HEK293T (cell line): ENCODE measurements at places on chromosomes 4 and X.
A peak's percentile ranks its signal among the peaks of the same experiment; 100 is the strongest.

DNA sequence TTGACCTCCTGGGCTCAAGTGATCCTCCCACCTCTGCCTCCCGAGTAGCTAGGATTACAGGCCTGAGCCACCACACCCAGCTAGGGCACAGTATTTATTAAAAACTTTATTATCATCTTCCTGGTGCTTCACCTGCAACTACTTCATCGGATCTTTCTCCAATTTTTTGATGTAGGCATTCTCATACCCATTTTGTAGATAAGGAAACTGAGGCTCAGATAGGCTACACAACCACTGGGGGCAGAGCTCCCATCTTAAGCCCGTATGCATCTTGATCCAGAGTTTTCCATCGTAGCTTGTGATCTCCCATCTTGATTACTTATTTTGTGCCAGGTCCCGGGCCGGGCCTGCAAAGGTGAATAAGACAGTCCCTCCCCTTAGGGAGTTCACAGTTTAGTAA lies 68.1 kb upstream of the BCOR start:
- no peak for DNase-seq

DNA sequence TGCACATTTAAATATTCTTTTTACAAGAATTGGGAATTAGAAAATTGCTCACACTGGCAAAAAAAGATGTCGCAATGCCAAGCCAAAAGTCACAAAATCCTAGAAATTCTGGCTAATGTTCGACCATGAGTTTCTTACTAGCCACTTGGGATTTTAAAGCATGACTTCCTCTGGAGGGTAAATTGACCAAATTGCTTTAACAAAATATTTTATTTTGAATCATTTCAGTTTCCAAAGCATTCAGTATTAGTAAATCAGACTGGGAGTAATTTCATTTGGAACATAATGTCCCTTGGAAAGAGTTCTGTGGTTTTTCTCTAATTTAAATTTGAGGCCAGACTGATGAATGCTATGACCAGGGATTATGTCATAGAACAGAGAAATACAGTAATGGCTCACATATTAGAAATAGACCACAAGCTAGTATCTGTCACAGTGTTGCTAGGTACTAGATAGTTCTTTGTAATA lies 7.6 kb upstream of the CXCL5 start:
- DNase-seq, result no peak

DNA sequence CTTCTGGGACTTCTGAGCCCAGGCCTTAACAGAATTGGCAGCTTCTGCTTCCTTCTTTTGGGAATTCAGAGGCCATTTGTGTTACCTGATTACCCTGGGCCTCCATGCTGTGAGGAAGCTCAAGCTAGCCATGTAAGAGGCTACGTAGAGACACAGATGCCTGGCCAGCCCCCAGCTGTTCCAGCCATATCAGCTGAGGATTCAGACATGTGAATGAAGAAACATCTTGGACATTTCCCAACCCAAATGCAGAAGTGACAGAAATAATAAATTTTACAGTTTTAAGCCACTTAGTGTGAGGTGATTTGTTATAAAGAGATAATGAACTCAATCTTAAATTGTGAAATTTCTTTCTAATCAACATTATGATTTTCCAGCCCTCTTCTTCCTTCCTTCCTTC lies 18.7 kb upstream of the ZNF827 start:
- no peak for DNase-seq

GRCh38 chrX:15856636-15857035 lies 2.0 kb upstream of the AP1S2 start:
- no peak for DNase-seq

- DNase-seq, result no peak
Measured at GRCh38 chr4:14049946-14050345, 422.4 kb upstream of the BOD1L1 start.

DNA sequence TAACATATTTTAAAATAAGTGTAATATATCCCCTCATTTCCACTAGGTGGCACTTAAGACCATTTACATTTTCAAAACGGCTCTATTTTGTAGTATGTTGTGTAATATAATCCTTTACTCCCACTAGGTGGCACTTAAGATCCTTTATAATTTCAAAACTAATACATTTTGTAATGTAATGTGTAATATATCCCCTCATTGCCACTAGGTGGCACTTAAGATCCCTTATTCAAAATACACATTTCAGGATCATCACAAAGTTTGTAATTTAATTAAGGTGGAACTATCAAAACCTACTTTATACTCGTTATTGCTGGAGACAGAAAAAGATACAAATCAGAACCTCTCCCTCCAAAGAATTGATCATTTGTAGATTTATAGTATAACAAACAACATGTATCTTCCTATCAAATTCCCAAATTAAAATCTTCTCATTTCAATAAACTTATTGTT lies 132.5 kb downstream of the ARHGAP6 start:
- peak; percentile 35 for DNase-seq

DNA sequence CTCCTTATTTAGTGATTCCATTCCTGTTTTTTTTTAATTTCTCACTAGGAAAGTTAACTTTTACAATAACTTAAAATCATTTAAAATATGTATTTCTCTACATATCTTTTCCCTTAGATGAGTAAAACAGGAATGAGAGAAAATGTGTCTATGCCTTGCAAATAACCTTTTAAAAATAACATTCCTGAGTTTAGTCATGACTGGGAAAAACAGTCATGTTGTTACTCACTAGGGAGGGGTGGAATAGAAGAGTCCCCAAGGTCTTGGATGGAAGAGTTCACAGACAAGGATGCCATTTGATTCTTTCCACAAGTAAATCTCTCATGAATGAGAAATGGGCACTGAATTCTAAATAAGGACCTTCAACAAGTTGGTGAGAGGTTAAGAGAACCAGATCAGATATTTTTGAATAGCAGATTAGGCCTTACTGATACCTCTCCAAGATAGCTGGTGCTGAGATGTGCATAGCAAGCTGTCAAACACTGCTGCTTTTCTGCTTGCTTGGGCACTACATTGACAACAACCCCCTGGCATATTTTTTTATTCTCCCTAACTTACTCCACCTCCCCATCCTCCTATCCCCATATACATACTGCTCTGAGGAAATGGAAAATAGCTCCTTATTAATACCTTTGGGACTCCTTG lies 25.1 kb downstream of the UGDH start:
- DNase-seq, result no peak

GRCh38 chr4:10917566-10917965 lies 233.0 kb upstream of the CLNK start:
- DNase-seq, result no peak

GRCh38 chr4:41525129-41525528 lies 12.8 kb upstream of the LIMCH1 start:
- DNase-seq, result no peak

DNA sequence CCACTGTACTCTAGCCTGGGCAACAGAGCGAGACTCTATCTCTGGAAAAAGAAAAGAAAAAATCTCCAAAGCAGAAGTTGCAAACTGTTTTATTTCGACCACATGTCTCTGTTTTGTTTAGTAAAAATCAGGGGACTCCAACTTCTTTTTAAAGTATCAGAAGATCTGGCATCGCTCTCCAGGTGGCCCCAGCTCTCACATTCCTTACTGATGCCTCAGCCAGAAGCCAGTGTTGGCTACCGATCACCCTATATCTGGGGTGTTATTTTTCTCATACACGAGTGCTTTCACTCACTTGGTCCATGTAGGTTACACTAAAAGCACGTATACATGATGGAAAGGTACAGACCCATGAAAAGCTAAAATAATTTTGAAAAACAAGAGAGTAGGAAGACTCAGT lies 8.3 kb downstream of the MPP1 start:
- no peak for DNase-seq

DNA sequence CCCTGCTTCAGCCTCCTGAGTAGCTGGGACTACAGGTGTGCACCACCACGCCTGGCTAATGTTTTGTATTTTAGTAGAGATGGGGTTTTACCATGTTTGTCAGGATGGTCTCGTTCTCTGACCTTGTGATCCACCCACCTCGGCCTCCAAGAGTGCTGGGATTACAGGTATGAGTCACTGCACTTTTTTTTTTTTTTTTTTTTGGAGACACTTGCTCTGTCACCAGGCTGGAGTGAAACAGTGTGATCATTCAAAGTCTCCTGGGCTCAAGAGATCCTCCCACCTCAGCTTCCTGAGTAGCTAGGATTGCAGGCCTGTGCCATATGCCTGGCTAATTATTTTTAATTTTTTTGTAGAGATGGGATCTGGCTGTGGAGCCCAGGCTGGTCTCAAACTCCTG lies 338.8 kb downstream of the PPP3CA start:
- DNase-seq, result no peak

- no peak for DNase-seq
Measured at GRCh38 chr4:123433976-123434375, 37.4 kb downstream of the SPRY1 start.

GRCh38 chrX:2342874-2343273 lies 157.9 kb downstream of the DHRSX start:
- DNase-seq, result no peak

DNA sequence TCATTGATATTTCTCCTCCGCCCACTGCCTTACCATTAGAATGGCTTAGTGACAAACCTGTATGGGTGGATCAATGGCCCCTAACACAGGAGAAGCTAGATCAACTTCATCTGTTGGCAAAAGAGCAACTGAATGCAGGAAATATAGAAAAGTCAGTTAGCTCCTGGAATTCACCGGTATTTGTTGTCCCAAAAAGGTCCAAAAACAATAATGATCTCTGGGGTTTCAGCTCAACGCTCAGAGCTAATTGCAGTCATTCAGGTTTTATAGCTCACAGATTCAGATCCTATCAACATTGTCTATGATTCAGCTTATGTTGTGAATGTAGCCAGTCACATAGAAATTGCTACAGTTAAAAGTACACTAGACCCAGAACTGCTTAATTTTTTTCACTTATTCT lies 124.0 kb upstream of the ZCCHC13 start:
- DNase-seq, result no peak

- DNase-seq, result peak; percentile 39
Measured at GRCh38 chrX:152912106-152912505, 14.2 kb downstream of the ZNF185 start.

- DNase-seq, result no peak
Measured at GRCh38 chr4:8319731-8320385, 50.3 kb downstream of the HTRA3 start.

DNA sequence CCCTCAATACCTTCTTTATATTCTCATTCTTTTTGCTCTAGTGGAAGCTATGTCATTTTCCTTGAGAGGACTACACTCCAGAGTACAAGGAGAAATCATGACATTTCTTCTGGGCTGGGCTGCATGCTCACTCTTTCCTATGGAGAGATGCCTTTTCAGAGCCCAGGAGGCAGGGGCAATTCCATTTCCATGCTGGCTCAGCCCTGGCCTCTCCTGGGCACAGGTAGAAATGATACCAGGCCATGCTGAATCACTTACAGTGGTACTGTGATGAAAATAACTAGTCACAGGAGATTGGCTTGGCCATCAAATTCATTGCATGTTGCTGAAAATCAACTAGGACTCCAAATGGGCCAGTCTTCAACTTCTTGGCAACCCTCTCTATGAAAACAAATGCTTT lies 34.0 kb upstream of the PPARGC1A start:
- DNase-seq, result no peak

- DNase-seq, result no peak
Measured at GRCh38 chrX:124307253-124307907, 25.1 kb upstream of the TEX13D start.

DNA sequence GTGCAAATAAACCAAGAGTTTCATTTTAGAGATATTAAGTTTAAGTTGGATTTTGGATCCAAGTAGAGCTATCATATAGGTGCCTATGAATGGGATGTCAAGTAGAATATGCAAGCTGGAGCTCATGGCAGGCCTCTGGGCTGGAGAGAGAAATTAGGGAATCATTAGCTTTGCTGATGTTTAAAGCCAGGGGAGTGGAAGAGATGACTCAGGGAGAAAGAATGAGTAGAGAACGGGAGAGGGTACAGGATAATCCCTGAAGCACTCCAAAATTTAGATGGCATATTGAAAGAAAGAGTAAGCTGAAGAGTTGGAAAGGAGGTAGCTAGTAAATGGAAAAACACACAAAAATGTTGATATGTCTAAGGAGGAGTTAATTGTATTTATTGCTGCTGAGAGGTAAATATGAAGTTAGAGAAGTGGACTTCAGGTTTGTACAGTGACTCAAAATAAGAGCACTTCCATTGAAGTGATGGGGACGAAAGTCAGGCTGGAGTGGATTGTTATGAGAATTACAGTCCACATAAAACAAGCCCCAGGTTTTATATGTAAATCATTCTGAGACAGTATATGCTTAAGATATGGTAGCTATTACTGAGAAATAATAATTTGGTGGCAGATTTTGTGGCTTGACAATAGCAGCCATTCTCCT lies 72.5 kb upstream of the GRXCR1 start:
- DNase-seq, result no peak

DNA sequence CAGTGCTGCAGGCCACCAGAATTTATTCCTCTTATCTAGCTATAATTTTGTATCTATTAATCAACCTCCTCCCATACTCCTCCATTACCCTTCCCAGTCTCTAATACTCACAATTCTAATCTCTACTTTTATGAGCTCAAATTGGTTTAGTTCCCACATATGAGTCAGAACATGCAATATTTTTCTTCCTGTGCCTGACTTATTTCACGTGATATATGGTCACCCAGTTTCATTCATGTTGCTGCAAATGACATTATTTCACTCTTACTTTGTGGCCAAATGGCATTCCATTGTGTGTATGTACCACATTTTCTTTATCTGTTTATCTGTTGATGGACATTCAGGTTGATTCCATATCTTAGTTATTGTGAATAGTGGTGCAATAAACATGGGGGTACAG lies 483.5 kb downstream of the ACTRT1 start:
- no peak for DNase-seq

DNA sequence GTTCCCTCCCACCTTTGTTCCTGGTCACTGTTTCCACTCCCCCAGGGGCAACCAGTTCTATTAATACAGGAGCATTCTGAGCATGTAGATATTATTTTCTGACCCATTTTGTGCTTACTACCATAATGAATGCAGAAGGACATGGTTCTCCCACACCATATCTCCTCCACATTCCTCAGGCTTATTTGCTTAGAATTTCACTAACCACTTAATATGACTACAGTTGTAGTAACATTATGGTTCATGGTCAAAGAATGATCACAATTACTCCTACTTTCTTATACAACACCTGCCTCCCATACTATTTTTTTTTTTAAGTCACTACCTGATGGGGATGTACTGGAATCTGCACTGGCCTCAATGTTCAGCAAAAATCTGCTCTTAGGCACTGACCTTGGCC lies 7.5 kb upstream of the FAM184B start:
- no peak for DNase-seq

GRCh38 chrX:100926453-100926852 lies 2.3 kb downstream of the XKRX start:
- no peak for DNase-seq

GRCh38 chr4:98570151-98570797 lies 88.1 kb downstream of the TSPAN5 start:
- no peak for DNase-seq

- DNase-seq, result no peak
Measured at GRCh38 chr4:87014284-87014782, 79.5 kb downstream of the AFF1 start.

DNA sequence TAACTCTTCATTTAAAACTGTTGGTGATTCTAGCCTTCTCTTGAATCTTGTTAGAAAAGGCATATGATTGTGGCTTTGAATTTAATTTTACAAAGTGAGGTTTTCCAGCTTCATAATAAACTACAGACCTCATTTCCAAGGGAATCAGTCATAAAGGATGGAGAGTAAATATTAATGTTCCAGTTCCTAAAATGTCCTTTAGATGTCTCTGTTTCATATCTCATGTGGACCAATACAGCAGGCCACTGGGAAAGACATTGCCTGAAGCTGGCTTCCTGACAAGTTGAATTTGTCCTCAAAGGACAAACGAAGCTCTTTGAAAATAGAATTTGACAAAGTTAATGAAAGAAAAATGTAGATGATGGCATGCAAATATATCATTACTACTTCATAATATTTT lies 125.4 kb downstream of the ZNF330 start:
- peak; percentile 46 for DNase-seq
